Stimulated activated CD8-positive, alpha-beta memory T cell treated with anti-CD3 and anti-CD28 coated beads, Interleukin-4, amount 100 ng/mL, for 1 hour (primary cell): ENCODE measurements at places on chromosomes 3 and 15.

DNA sequence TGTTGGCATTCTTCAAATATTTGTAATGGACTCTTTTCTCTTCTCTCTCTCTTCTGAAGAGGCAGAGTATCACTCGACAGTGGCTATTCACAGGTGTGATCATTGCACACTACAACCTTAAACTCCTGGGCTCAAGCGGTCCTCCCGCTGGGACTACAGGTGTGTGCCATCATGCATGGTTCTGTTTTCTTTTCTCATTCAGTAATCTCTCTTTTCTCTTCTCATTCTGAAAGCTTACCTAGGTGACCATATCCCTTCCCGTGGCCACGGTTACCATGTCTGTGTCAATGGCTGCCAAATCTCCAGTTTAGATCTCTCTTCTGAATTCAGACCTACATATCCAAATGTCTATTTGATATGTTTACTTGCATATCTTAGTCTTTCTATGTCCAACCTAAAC is 96.3 kb downstream of the SOX2 start:
- no peak for DNase-seq

DNA sequence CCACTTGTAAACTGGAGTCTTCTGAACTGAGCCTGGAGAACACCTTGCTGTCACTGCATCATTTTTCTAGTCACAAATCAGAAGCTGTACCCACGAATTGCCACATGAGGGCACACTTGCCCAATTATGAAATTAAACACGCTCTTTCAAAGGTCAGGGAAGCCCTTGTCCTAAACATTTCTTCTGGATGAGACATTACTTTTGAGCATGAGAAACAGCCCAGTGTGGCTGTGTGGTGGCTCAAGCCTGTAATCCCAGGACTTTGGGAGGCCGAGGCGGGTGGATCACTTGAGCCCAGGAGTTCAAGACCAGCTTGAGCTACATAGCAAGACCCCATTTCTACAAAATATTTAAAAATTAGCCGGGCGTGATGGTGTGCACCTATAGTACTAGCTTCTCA is 27.5 kb upstream of the CFAP161 start:
- DNase-seq = no peak

GRCh38 chr3:11641316-11641682 is 2.4 kb downstream of the VGLL4 start:
- DNase-seq = no peak

- DNase-seq = no peak
Observed at GRCh38 chr3:179852142-179852905, 184.4 kb downstream of the PEX5L start.

- DNase-seq = no peak
Observed at GRCh38 chr3:16836505-16837237, 48.1 kb upstream of the PLCL2 start.

- DNase-seq = no peak
Observed at GRCh38 chr3:162391301-162391700, 894.7 kb downstream of the OTOL1 start.

GRCh38 chr3:38644662-38645053 is 4.8 kb downstream of the SCN5A start:
- DNase-seq = no peak

DNA sequence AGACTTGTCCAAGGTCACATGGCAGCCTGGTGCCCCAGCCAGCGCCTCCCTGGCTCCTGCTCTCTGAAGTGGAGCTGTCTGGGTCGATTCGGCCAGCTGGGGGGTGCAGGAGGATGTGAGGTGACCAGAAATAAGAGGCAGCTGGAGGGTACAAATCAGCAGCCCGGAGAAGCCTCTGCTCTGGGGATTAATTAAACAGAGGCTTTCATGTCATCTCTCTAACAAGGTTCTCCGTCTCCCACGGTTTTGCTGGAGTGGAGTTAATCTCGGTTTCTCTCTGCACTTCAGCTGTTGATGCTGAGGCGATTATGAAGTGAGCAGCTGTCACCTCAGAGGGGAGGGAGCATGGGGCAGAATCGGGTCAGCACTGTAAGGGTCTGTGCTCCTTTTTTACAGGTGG is 236.8 kb downstream of the TLE3 start:
- no peak for DNase-seq

DNA sequence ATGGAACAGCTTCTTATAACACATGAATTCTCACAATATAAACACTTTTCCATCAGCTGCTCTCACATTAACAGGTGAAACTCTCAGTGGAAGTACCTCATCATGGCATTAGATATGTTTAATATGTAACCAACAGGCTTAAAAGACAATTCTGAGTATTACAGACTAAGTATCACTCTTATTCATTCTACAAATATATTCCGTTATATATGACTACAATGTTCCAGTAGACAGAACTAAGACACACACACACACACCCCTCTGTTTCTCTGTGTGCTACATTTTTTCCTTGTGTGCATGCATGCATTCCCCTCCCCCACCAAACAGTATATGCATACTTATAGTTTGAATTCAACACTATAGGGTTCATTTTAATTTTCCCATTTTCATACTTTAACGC is 32.4 kb downstream of the MRPL3 start:
- no peak for DNase-seq

DNA sequence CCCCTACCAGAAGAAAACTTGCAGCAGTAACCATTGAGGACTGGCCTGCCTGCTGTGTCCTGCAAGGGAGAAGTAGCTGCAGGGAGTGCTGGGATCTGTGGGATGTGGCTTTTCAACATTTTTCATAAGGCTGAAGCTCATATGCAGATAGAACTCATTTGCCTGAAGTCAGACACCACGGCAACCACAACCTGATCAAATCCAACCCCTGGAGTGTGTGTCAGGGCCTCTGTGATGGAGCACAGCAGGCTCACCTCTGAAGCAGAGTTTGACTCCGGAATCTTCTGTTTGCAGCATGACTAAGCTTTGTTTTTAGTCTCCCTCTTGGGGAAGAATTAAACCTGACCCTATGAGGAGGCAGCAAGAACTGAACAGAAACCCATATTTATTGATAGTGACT is 508.7 kb downstream of the AGBL1 start:
- no peak for DNase-seq

GRCh38 chr15:92394309-92395097 is 822 bp downstream of the ST8SIA2 start:
- no peak for DNase-seq

DNA sequence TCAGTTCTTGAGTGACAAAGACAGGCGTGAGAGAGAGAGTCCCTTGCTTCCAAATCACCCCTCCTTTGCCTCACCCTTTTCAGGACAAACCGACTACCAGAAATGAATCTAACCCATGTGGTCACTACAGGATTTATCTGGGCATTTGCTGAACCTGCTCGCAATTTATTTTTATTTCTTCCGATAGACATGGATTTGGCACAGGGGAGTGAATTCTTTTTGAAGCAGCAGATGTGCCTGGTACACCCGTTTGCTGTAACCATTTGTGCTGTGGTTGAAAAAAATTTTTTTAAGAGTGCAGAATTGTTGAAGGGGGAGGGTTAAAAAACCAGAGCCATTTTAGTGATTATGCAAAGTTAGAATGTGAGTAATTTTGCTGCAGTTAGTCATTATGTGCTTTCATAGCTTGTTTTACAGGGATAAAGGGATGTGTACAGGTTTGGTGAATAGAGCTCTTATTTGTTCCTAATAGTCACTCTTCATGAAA is 442.0 kb downstream of the LPP start:
- no peak for DNase-seq

GRCh38 chr3:183264268-183264667 is 11.2 kb downstream of the B3GNT5 start:
- no peak for DNase-seq

DNA sequence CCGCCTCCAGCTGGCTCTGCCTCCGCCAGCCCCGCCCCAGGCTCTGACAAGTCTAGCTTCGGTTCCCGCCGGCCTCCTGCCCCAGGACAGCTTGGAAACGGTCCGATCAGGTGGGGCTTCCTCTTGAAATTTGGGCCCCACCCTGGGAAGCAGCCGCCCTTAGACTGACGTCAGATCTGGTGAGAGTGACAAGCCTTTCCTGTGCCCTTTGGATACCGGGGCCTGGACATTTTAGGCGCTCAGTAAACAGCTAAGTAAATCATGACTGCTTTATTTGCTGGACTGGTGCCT is 378 bp upstream of the HYAL3 start:
- DNase-seq = no peak

DNA sequence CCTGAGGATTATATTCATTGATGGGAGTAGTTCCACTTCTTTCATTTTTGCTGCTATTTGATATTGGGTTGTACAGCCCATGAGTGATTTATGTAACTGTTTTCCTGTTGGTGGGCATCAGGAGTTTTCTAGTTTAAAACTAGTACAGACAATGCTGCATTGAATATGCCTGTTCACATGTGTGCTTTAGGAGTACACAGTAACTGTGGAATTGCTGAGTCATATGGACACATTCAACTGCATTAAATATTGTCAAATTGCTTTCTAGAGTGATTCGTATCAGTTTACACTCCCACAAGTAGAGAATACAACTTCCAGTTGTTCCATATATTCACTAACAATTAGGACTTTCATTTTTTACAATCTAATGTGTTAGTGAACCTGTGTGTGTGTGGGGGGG is 59.8 kb upstream of the THSD4 start:
- no peak for DNase-seq

DNA sequence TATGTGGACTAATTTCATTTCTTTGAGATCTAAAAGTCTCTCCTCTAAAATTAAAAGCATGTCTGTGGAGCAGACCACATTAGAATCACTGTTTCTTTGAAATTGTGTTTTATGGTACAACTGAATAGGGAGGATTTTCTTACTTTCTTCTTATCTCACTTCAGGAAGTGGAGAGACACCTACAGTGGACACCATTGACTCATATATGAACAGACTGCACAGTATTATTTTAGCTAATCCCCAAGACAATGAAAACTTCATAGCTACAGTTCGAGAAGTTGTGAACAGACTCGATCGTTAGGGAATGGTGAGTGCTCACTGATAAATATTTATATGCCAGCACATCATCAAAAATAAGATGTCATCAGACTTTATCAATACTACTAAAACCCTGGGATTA is 58.3 kb downstream of the HMG20A start:
- no peak for DNase-seq

- DNase-seq = no peak
Observed at GRCh38 chr3:43017593-43018195, 38.6 kb downstream of the GASK1A start.

- DNase-seq = no peak
Observed at GRCh38 chr3:25854214-25854613, 64.3 kb downstream of the OXSM start.

- DNase-seq = no peak
Observed at GRCh38 chr3:135393159-135393558, 572.4 kb upstream of the PPP2R3A start.

GRCh38 chr3:188594139-188594538 is 440.2 kb downstream of the LPP start:
- no peak for DNase-seq

DNA sequence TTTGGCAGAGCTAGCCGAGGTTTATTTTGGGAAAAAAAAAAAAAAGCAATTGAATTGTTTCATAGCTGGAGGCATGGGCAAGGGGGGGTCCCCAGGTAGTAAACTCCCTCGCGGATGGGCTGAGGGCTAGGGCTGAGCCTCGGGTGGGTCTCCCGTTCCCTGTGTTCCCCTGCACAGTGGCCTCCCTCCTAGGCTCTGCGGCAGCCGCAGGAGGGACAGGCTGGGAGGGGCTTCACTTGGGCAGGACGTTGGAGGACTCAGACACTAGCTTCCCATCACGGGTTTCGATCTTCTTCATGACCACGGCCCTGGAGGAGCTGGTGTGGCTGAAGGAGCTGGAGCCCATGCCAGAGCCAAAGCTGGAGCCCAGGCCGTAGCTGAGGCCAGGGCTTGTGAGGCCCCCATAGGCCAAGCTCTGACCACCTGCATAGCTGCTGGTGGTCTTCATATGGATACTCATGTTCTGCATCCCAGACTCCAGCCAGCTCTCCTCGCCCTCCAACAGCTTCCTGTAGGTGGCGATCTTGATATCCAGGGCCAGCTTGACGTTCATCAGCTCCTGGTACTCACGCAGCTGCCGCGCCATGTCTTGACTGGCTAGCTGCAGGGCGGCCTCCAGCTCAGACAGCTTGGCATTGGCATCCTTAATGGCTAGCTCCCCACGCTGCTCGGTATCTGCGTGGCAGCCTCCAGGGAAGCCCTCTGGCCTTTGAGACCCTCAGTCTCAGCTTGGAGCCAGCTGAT is 64.0 kb upstream of the CDAN1 start:
- no peak for DNase-seq

DNA sequence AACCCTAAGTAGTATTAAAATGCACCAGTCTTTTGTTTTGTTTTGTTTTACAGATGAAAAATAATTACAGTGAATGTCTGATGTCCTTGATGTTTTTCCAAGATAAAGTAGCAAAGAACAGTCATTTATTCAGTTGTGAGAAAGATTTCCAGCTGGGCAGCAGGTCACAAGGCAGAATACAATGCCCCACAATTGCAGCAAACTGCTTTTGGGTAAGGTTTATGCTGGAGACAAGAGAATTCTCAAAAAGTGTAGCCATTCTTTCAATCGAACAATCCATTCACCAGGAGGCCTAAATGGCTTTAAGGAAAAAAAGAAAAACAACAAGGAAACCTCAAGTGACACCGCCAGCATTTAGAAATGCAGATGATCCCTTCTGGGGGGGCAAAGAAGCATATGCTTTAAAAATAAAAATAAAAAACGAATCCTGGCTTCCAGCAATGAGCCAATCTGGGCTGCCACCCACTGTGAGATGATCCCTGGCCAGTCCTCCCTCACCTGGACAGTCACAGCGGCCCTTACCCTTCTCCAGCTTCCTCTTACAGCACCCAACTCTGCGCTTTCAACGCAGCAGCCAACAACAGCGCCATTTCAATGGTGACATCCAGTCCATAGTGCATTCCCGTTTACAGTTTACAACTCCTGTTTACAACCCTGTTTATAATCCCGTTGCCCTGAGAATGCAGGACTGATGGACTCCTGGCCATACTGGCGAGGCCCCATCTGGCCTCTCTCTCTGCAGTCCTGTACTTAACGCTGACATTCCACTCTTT is 25.7 kb upstream of the WNT5A start:
- DNase-seq = no peak

DNA sequence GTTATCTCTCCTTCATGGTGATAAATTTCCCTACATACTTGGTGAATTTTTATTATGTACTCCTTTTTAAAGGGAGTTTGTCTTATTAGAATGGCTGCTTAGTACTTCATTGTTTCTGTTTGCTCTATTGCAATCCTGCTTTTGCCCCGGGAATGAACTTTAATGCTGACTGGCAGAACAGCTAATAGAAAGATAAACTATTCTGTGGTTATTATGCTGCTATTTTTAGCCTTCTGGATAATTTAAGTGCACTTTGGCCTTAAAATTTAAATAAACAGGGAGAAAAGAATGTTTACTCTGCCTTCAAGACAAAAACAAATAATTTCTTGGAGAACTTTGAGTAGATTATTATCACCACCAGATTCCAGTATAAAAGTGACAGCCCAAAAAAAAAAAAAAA is 413.8 kb upstream of the CCDC54 start:
- DNase-seq = no peak
